ENCODE measurements at places on chromosomes 1 and 21.

- no peak for DNase-seq
Observed at GRCh38 chr1:192066202-192066601, 92.1 kb upstream of the RGS18 start.

DNA sequence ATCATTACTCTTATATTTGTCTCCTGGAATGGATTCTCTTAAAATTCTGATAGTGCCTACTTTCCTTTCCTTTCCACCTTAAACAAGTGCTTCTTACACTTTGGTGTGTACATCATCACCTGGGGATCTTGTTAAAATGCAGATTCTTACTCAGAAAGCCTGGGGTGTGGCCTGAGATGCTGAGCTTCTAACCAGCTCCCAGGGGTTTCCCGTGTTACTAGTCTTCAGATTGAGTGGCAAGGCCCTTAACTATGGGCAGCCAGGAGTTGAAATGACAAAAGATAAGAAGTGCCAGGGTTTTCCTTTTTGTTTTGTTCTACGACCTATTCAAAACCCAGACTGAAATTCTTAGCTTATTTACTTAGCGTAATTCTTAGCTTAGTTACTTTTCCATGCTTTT is 159.2 kb downstream of the HFM1 start:
- no peak for DNase-seq

DNA sequence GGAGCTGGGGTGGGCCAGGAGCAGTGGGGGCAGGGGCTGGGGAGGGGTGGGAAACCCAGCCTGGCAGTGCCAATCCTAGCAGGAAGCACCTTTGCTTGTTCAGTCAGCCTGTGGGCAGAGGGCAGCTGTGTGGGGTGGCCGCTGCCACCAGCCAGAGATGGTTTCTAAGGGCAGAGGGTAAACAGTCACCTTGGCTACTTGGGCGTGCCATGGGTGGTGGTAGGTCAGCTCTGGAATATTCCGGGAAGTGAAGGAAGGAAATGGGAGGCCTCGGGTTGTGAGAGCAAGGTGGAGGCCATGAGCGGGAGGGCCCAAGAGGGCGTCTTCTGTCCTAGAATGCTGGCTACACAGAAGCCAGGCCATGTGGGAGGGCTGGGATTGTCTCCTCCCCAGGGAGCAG is 20.7 kb upstream of the WNT4 start:
- DNase-seq, result no peak

DNA sequence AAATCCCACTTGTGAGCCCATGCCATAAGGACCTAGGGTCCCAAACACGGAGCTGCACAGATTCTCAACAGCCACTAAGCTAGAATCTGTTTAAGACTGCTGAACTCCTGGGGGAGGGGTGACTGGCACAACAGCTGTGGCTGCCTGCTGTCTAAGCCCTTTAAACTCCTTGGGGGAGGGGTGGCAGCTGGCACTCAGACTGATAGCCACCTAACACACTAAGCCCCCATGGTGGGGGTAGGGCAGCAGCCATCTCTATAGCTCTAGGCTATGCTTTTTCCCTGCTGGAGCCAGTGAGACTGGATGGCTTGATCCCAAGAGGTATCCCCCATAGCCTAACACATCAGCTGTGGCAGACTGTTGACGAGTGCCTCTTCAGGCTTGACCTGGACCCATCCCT is 73.3 kb upstream of the FMO3 start:
- no peak for DNase-seq

- DNase-seq, result no peak
Observed at GRCh38 chr1:212699104-212699624, 476 bp downstream of the BATF3 start.

- no peak for DNase-seq
Observed at GRCh38 chr1:12547586-12548225, 70.3 kb downstream of the DHRS3 start.

- no peak for DNase-seq
Observed at GRCh38 chr21:20943561-20943997, 54.6 kb upstream of the NCAM2 start.

GRCh38 chr1:67332653-67333529 is 25.2 kb downstream of the IL12RB2 start:
- no peak for DNase-seq

- no peak for DNase-seq
Observed at GRCh38 chr21:36125512-36126207, 9.2 kb upstream of the CBR3 start.

- DNase-seq, result no peak
Observed at GRCh38 chr1:228017356-228018124, 10.7 kb downstream of the WNT3A start.

DNA sequence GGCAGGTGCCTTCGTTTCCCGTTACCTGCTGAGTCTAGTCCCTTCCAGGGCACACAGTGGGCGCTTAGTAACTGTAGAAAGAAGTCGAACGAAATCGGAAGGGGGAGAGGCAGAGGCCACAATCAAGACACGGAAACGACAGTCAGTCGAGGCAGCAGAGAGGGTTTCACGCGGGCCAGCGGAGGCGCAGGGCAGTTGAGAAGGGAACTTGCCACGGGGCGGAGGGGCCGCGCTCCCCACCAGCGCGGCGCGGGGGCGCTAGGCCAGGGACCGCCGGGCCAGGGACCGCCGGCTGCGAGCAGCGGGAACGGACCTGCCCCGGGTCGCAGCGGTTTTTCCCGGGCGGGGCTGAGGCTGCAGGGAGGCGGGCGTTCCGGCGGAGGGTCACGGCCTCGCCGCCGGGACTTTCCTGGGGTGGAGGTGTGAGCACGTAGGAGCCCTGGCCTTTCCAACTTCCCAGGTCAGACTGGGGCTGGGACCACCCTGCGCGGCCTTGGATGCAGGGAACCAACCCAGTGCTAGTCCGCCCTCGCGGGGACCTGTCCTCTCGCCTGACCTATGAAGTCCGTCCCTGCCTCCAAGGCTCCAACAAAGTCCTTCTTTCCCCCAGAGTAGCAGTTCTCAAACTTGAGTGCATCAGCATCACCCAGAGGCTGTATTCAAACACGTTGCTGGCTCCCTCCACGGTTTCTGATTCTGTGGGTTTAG is 150.1 kb upstream of the FGGY start:
- no peak for DNase-seq

GRCh38 chr1:23817633-23818032 is 7.6 kb downstream of the HMGCL start:
- DNase-seq, result no peak

DNA sequence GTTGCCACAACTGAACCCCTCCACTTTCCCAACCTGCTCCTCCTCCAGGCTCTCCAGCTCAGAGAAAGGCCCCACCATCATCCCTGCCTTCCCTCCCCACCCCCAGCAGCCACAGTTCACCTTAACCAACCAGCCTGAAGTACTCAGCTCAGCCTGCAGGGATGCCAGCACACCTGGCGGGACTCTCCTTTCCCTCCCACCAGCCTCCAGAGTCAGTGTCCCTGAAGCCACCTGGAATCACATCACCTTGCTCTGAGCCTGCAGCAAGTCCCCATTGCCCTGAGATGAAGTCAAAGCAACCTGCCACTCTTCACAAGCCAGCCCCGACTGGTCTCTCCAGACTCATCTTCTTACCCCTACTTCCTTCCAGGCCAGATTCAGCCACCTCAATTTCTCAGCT is 26.2 kb upstream of the ZC3H12A start:
- no peak for DNase-seq

GRCh38 chr1:230842801-230843200 is 25.5 kb downstream of the C1orf198 start:
- no peak for DNase-seq

Measured in skin of body (tissue), 3 donors.